ENCODE measurements at places on chromosomes 16 and 17. TPM values are rescaled to one million over a fixed set of nuclear protein-coding genes. Genes with fewer than 3 reads are reported as not detected.
A peak's percentile ranks its signal among the peaks of the same experiment; 100 is the strongest.

DNA sequence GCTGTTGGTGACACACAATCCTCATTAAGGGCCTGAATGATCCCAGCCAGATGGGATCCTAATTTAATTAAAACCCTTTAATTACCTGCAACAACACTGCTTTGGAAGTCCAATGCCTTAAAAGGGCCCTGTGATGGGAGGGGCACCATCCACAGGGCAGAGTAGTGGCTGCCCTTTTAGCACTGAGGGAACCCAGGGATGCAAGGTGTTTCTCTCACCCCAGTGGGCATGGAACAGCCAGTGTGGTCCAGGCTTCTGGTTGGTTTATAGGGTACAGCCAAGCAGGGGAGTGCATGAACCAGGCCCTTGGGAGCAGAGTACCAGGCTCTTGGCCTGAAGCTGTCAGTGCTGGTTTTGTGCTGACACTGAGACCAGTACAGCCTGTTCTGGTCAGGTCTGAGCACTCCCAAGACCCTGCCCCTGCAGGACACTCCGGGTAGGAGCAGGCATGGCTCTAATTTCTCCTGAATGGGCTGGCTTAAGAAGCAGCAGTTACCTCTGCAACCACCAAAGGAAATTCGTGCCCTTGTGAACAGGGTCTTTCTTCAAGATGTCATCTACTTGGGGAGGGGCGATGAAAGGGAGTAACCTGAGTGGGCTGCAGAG, 9.9 kb downstream of the NXPH3 start:
- DNase-seq: no peak

DNA sequence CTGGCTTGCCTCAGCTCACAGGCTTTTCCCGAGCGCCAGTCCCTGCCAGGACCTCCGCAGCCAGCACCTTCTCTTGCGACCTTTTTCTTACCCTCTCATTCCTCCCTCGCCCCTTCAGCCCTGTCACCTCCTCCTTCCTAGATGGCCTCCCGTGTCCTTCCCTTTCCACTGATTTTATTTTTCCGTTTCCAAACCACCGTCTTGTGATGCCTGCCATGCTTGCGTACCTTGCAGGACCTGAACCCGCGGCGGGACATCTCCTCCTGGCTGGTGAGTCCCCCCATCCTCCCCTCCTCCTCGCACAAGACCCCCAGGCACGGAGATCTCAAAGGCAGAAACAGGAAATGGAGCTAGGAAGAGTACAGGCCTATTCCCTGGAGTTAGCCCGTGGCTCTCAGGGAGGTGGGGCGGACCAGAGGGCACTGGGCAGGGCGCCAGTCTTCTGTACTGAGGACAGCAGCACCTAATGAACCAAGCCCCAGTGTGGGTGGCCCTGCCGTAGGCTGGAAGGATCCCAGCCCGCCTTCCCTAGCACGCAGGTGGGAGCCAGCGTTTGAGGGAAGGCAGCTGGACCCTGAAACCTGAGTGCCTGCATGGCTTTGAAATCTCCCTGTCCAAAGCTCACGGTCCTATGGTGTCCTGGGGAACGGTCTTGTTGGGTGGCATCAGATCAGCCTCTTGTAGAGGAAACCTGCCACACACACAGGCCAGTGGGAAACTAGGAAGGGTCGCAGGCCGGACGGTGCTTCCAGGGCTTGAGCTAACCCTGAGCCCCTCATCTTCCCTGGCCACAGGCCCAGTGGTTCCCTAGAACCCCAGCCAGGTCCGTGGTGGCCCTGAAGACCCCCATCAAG, 612 bp downstream of the CISD3 start:
- peak; percentile 61 for DNase-seq

GRCh38 chr17:82388223-82388921, 16.8 kb downstream of the UTS2R start:
- no peak for DNase-seq

Gene DOC2A
- 99.3 TPM for total RNA-seq

DNA sequence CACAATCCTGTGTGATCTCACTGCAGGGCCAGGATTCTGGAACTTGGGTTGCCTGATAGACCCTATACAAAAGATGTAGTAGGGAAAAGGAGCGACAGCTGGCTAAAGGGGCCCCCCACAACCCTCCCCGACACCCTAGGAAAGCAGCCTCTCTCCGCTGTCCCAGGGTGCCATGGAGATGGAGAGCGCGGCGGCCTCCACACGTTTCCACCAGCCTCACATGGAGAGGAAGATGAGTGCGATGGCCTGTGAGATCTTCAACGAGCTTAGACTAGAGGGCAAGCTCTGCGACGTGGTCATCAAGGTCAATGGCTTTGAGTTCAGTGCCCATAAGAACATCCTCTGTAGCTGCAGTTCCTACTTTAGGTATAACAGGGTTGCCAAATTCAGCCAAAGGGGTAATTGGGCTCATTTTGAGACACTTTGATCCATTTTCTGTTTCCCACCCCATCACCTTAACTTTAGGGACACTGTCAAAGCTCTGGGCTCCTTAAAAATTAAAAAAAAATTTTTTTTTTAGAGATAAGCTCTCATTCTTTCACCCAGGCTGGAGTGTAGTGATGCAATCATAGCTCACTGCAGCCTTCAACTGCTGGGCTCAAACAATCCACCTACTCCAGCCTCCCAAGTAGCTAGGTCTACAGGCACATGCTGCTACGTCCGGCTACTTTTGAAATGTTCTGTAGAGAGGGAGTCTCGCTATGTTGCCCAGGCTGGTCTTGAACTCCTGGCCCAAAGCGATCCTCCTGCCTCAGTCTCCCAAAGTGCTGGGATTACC, at the start of gene KLHL10:
KLHL10 (plus strand) TSS at position 65 of the 778 bp plus-strand sequence; CDS start at position 173, 108 bp downstream.
- DNase-seq: no peak

DNA sequence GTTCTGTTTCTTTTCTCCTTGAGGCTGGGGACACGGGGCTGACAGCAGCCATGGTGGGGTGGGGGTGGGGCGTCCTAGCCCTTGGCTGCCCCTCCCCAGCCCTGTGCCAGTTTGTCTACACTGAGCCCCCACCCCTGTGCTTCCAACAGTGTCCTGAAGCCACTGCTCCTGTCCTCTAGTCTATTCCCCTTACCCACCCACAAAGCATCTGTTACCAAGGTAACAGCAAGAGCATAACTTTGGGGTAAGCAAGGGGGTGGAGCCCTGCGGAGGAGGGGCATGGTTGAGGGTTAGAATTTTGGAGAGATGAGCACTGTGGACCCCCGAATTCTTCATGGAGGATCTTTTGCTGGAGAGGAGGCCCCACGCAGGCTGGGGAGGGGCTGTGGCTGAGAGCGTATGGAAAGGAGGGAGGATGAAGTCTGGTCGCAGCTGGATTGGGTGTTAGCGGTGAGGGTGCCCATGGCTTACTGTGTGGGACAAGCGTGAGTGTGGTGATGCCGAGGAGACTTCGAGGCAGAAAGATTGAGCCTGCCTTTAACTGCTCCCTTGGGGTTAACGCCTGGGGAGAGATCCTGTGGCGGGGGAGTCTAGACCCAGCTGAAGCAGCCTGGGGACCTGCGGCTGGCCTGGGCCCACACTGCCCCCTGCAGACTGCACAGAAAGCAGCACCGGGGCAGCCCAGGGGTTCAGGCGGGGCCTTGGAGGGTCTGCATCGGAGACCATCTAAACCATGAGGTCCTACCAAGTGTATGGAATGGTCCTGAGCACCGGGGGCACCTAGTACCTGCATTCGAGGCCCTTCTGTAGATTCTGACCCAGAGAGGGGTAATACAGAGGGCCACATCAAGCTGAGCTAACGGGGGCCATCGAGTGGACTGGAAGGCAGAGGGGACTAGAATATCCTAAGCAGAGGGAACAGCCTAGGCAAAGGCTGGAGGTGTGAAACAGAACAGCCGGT, 6.1 kb upstream of the STAC2 start:
- no peak for DNase-seq

DNA sequence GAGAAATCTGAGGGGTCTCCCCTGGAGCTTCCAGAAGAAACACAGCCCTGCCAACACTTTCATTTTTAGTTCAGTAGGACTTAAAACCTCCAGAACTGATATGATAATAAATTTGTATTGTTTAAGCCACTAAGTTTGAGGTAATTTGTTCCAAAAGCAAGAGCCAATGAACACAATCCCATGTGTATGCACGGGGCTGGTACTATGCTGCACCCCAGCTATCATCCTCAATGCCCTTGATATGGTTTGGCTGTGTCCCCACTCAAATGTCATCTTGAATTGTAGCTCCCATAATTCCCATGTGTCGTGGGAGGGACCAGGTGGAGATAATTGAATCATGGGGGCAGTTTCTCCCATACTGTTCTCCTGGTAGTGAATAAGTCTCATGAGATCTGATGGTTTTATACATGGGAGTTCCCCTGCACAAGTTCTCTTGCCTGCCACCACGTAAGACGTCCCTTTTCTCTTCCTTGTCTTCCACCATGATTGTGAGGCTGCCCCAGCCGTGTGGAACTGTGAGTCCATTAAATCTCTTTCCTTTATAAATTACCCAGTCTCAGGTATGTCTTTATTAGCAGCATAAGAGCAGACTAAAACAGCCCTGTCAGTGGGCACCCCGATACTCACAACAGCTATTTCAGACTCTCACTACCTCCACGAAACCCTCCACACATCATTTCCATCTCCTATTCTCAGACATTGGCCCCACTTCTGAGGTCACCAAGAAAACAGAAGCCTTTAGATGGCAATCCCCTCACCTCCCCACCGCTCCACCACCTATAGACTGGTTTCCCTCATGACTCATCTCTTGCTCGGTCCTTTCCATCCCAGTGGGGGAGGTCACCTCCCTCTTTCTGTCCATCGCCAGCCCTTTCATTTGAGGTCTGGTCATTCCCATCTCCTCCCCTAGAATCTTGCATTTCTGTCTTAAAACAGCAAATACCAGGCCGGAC, 8.9 kb upstream of the CACNG1 start:
- DNase-seq: no peak

DNA sequence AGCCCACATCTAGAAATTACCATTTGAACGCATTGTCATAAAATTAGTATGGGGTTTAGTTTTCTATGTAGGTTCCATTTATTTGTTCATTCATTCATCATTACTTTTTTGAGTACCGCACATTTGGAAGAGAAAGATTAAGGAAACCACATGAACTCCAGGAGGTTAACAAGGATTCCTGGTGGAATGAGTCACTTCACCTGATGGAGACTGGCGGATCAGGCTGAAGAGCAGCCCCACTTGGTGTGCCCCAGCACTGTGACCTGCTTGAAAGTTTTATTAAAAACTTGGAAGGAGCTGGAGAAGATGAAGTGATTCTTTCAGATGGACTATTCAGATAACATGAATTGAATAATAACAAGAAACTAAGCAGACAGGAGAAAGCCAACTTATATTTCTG, 293.6 kb upstream of the CDH11 start:
- no peak for DNase-seq

GRCh38 chr17:72121164-72122009, 567 bp downstream of the SOX9 start:
- no peak for DNase-seq

GRCh38 chr16:69532641-69533455, 32.9 kb upstream of the NFAT5 start:
- DNase-seq: no peak

GRCh38 chr17:80361495-80362220, 53.3 kb upstream of the ENDOV start:
- DNase-seq: no peak

DNA sequence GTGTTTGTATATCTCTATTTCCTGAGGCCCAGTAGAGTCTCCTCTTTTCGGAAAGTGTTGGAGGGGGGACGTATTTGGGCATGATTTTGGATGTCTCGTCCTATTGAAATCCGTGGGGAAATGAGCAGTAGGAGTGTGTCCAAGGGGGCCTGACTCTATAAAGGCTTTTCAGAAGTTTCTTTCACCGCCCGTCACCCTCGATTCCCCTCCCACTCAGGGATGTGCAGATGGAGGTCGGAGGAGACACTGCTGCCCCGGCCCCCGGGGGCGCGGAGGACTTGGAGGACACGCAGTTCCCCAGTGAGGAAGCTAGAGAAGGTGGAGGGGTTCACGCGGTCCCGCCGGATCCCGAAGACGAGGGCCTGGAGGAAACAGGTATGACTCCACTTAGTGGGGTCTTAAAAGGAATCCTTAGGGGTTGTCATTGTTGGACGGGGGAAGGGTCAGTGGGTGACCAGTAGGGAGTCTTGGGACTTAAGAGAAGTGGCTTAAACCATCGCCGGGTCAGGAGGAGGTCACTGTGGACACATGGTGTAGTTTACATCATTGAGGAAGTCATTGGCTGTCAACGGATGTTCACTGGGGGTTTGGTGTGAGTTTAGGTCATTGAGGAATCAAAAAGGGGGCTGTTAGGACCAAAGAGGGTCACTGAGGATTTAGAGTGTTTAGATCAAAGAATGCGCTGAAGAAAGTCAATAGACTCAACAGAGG, 424 bp downstream of the MON1B start:
- no peak for DNase-seq

DNA sequence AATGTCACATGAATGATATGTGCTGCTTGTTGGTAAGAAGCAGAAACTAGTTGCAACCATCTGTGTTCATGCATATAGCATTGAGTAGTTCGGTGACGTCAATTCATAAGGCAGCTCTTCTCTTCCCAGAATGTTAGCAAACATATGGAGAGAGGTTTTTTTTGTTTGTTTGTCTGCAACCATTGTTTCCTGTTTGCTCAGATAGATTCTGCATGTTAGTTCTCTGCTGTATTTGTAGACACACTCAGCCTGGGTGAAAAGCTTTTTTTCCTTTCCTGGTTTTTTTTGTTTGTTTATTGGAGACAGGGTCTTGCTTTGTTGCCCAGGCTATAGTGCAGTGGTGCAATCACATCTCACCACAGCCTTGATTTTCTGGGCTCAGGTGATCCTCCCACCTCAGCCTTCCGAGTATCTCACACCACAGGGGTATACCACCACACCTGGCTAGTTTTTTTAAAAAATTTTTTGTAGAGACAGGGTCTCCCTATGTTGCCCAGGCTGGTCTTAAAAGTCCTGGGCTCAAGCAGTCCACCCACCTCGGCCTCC, 16.7 kb downstream of the WSB1 start:
- DNase-seq: no peak

Data from dorsolateral prefrontal cortex (tissue), 122 donors.